ENCODE measurements at places on chromosomes 13 and 19. TPM values are rescaled to one million over a fixed set of nuclear protein-coding genes. Genes with fewer than 3 reads are reported as not detected.

The ZNF222 gene
- 6.7 TPM for total RNA-seq

The POLR1D gene
- total RNA-seq = 121 TPM

The SIGLEC14 gene
- total RNA-seq = 10.5 TPM

The KIRREL2 gene
- total RNA-seq = not detected

The CGB1 gene
- not detected for total RNA-seq

The ZNF492 gene
- 0.71 TPM for total RNA-seq
